ENCODE measurements at places on chromosomes 3 and 15. TPM values are rescaled to one million over a fixed set of nuclear protein-coding genes. Genes with fewer than 3 reads are reported as not detected.

Gene SPTBN5
- 2.3 TPM for total RNA-seq

Gene ASB14
- total RNA-seq, result not detected

Gene KLHL6
- total RNA-seq, result 12.3 TPM

Gene GP9
- 0.53 TPM for total RNA-seq

Gene PRSS50
- total RNA-seq, result not detected

Gene GOLGA8Q
- not detected for total RNA-seq

Measured in mammary microvascular endothelial cell (primary cell).